ENCODE measurements at places on chromosomes 5 and 9.

DNA sequence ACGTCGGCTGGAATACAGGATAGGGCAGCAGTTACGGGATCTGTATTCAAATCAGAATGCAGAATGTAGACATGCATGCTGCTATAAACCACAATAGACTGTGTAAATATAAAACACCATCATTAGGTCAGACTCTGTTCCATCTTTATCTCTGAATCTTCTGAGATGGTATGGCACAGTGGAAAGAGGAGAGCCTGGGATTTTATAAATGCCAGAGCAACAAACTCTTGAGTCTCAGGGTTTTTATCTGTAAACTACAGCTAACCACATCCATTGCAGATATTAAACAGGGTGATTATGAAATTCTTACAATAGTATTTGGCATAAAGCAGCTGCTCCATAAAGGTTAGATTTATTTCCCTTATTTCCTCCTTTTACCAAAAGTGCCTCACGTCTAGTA, 108.7 kb downstream of the ZDHHC21 start:
- no peak for DNase-seq

GRCh38 chr5:105767267-105767666, 1903.5 kb downstream of the EFNA5 start:
- no peak for DNase-seq

- DNase-seq, result no peak
Measured at GRCh38 chr5:61253547-61253946, 78.5 kb upstream of the ZSWIM6 start.

DNA sequence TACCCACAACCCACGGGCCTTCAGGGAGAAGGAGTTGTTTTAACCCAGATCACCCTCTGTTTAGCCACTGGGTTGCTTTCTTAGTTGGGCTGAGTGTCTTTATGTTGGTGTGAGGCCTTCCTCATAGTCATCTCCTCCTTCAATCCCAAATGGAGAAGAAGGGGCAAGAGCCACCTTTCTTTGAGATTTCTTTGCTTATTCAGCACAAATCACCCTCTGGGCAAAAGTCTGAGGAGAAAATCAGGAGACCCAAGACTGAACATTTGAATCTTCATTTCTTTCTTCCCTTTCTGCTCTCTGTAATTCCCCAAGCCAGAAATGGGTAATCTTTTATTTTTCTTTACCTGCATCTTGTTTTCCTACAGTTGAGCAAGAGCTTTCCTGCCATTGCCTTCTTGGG, 329.0 kb downstream of the TLE4 start:
- DNase-seq, result no peak

DNA sequence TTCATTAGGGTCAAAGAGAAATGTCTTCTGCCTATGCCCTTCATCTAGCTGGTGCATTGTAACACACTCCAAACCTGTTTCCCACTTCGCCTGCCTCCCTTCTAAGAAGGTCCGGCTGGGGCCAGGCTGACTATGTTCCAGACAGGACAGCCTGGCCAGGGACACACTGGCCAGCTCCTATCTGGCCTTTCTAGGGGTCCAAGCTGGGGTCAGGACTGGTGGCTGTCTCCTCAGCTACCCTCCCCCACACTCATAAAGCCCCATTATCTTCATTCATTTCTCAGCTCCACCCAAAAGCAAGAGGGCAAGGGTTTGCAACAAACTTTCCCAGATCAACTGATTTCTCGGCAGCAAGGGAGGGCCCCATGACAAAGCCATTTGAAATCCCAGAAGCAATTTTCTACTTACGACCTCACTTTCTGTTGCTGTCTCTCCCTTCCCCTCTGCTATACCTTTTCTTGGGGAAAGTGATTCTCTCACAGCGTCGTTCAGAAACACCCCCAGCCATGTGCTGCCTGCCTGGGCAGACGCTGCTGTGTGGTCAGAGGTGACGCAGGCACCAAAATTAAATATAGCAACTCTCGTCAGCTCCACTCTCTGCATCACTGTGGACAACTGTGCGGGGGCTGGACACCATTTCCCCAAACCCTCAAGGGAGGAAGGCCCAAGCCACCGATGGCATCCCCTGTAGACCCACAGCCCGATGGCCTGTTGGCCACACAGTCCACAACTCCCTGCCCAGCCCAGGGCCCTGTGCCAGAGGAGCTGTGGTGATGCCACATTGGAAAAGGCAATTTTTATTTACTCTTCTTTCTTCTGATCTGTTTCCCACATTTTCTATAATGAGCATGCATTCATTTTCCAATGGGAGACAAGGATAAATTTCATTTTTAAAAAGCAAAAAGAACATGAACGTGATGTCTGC, 6.1 kb downstream of the IL13 start:
- DNase-seq, result no peak

DNA sequence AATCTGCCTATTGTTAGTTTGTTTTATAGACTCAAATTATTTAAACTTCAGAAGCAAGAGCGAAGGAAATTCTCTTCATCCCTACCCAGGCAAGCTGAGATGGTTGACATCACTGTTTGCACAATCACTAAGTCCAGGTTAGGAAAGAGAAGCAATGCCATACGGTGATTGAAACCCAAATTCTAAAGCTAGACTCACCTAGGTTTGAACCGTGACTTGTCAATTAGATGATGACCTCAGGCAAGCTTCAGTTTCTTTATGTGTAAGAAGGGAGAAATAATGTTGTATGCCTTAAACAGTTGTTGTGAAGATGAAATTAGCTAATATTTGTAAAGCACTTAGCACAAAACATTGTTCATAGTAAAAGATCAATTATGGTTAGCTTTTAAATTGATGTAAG, 96.5 kb upstream of the ANKRD55 start:
- DNase-seq, result no peak
